WTC11 (cell line): ENCODE measurements at places on chromosomes 7 and 10. TPM values are rescaled to one million over a fixed set of nuclear protein-coding genes. Genes with fewer than 3 reads are reported as not detected.

DNA sequence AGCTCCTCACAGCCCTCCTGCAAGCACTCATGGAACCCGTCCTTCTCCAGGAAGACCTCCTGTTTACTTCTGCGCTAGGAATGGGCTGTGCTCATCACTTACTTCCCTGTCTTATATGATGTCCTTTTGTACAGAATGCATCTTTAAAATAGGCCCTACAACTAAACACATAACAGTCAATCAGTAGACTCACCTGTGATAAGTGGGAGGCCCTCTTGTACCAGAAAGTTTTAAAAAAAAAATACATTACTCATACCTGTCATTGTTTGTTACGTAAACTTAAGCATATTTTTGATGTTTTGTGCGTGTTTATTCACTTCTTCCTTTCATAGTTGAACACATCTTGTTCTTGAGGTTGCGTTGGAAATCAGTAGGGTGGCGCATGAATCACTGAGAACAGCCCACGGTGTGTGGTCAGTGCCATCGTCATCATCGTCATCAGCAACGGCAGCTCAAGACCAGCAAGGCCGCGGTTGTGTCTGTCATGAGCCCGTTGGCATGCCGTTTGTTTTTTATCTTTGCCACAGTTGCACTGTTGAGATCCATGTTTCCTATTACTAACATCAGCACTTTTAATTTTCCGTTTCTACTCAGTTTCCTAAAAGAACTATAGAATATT is 232.8 kb downstream of the MGMT start:
- peaks cover 15% of the 10 kb centered on the region for H3K4me1 ChIP-seq
- no peaks in the 10 kb centered on the region for H3K27me3 ChIP-seq
- no peaks in the 10 kb centered on the region for H3K36me3 ChIP-seq
- H3K27ac ChIP-seq, result no peak overlapping the region
- no peak for DNase-seq

- DNase-seq, result no peak
- H3K27ac ChIP-seq, result no peak overlapping the region
- peaks cover 35% of the 10 kb centered on the region for H3K36me3 ChIP-seq
- peaks cover 9% of the 10 kb centered on the region for H3K4me1 ChIP-seq
These were observed 206.6 kb upstream of the BMPER start for GRCh38 chr7:33698692-33699128.

DNA sequence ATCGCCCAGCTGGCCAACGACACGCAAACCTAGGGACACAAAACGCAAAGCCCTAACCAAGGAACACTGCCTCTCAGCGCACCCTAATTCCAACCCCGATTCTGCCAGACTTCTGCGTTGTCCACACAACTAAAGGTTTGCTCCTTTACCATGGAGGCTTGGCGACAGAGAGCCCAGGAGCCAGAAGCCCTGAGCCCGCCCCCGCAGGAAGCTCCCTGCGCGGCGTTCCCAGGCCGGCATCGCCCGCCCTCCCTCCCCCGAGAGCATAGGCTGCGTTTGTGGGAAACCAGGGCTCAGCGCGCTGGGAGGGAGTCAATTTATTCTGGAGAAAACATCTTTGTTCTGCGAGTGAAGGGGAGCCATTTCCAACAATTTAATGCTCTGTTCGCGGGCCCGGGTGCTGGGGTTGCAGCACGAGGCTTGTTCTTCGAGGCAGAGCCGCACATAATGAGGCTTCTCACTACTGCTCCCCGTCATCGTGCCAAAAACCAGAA is 103.9 kb downstream of the GRID1 start:
- no peaks in the 10 kb centered on the region for H3K36me3 ChIP-seq
- H3K4me3 ChIP-seq, result no peak overlapping the region
- H3K4me1 ChIP-seq, result peaks cover 20% of the 10 kb centered on the region
- no peak overlapping the region for H3K27ac ChIP-seq
- peaks cover 4% of the 10 kb centered on the region; the same call in 1 of the 2 replicates for H3K27me3 ChIP-seq

DNA sequence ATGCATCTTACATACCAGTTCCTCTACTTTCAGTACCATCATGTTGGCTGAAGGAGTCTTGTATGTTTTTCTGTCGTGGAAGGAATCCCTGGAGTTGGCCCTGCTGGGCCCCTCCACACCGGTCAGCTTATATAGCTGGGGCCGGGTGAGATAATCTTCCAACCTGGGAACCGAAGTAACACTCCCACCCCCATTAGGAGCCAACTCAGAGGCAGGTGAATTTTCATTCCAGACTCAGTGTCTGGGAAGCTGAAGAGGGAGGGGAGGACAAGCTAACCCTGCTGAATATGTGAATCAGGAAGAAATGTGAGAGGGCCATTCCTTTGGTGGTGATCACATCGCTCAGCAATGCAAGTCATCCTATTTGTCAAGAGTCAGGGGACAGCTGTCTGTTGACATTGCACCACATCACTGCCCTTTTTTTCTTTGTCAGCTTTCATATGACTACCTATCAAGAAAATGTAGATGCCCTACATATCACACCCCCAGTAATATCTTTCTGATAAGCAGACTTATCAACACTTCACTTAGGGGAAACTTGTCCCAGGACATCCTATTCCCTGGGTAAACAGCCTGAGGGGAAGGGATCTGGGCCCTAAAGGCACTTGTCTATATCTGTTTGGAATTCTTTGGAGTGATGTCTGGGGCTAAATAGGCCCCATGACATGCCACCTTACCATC is at the start of gene ANKRD1:
Gene ANKRD1 (minus strand): TSS at position 102 of the 681 bp plus-strand sequence. CDS start 60 bp downstream, at position 42.
- no peak within 1 kb of the TSS for H3K27ac ChIP-seq
- H3K27me3 ChIP-seq, result peaks cover 100% of the 10 kb centered on the region
- no peak within 1 kb of the TSS for H3K4me3 ChIP-seq
- H3K36me3 ChIP-seq, result no peaks in the 10 kb centered on the region
- DNase-seq, result no peak

- no peak for DNase-seq
- no peak overlapping the region for H3K4me3 ChIP-seq
- no peak overlapping the region for H3K27ac ChIP-seq
- no peaks in the 10 kb centered on the region for H3K27me3 ChIP-seq
- H3K4me1 ChIP-seq, result no peaks in the 10 kb centered on the region
These were observed 665.4 kb upstream of the PHF14 start for GRCh38 chr7:10308276-10308675.

DNA sequence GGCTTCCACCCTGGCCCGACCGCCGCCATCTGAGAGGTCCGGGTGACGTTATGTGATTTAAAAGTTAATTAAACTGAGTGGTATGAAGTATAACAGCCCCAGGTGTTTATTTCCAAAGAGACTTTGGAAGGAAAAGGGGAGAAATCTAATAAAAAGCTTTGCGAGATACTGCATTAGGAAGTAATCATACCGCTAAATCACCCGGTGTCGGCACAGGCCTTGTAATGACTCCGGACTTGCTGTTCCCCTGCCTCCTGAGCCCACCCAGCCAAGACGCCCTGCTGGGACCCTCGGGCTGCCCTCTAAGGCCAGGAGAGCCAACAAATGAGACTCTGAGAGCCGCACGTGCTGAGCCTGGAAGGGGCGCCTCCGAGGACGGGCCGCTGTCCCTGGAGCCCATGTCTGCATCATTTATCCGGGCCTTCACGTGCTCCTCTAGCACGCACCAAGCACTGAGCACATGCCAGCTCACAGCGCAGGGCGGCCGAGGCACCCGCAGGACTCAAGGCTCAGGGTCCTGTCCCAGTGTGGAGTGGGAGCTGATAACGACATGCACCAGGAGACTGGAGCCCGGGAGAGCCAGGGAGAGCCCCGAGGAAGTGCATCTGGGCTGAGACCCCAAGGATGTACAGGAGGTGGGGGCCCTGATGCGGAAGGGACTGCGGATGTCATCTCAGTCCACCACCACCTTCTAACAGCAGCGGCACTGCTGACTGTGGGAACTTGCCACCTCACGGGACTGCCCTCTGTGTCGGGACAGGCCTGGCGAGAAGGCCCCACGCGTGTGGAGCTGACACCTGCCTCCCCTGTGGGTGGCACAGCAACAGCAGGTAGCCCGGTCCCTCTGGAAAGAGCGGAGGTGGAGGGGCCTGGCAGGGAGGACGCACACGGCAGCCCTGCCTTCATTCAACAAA is 182.7 kb downstream of the ELFN1 start:
- H3K27ac ChIP-seq, result peak overlapping the region; percentile 63; the same call in 1 of the 2 replicates
- H3K36me3 ChIP-seq, result no peaks in the 10 kb centered on the region
- no peak overlapping the region for H3K4me3 ChIP-seq
- H3K4me1 ChIP-seq, result no peaks in the 10 kb centered on the region
- no peaks in the 10 kb centered on the region for H3K27me3 ChIP-seq

GRCh38 chr10:119477444-119477843 is 65.1 kb downstream of the RGS10 start:
- H3K36me3 ChIP-seq, result no peaks in the 10 kb centered on the region
- H3K27me3 ChIP-seq, result peaks cover 90% of the 10 kb centered on the region

DNA sequence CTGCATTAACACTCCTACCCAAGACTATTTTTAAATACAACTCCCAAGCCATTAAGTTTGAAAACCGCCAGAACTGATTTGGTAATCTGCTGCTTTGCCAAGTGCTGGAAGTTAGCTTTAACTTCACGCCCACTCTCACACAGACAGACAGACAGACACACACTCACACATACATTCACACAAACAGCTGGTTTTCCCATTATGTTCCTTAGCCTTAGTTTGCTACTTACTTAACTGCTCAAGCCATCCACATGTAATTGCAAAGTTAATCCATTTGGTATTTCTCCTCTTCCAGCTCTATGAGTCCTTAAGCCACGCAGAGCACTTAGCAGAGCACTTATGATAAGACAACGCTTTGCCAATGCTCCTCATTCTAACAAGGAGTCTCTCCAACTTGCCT is 8.3 kb downstream of the COBL start:
- H3K27me3 ChIP-seq, result no peaks in the 10 kb centered on the region
- H3K4me3 ChIP-seq, result no peak overlapping the region
- DNase-seq, result no peak
- H3K27ac ChIP-seq, result peak overlapping the region; percentile 57
- H3K4me1 ChIP-seq, result peaks cover 70% of the 10 kb centered on the region

DNA sequence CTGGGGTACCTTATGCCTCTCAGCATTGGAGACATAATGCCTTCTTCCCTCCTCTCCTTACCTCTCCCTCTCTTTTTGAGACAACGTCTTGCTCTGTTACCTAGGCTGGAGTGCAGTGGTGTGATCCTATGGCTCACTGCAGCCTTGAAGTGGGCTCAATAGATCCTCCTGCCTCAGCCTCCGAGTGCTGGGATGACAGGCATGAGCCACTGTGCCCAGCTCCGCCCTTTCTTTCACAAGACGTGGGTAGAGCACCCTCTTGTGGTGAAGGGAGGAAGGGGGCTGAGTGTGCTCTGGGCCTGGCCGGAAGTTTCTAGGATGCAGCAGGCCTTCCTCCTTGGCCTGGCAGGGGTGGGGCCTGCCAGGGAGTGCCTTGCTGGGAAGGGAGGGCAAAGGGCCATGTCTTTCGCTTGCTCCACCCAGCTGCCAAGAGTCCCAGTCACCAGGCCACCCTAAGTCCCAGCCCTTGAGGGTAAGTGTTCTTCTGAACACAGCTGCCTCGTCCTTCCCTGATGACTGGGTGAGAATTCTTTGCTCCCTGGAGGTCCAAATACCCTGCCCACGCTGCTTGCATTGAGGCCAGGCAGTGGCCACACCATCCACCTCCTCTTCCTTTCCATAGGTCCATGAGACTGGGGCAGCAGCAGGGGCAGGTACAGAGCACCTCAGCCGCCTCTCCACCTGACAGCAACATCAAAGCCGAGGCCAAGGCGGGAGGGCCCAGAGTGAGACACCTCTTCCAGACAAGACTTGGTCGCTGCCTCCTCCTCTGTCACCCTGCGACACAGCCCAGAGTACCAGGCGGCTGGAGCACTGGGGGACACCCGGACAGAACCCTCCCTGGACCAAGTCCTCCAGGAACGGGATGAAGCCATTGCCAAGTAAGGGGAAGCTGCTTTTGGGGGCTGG is 3.7 kb downstream of the ABHD11 start:
- H3K4me1 ChIP-seq, result peaks cover 12% of the 10 kb centered on the region
- H3K27me3 ChIP-seq, result peaks cover 7% of the 10 kb centered on the region
- DNase-seq, result peak; percentile 89
- H3K4me3 ChIP-seq, result no peak overlapping the region

GRCh38 chr10:7410301-7410861 is 453 bp downstream of the SFMBT2 start:
- peaks cover 83% of the 10 kb centered on the region for H3K27me3 ChIP-seq
- DNase-seq, result peak; percentile 47
- peaks cover 28% of the 10 kb centered on the region for H3K4me1 ChIP-seq
- H3K4me3 ChIP-seq, result peak overlapping the region; percentile 92

DNA sequence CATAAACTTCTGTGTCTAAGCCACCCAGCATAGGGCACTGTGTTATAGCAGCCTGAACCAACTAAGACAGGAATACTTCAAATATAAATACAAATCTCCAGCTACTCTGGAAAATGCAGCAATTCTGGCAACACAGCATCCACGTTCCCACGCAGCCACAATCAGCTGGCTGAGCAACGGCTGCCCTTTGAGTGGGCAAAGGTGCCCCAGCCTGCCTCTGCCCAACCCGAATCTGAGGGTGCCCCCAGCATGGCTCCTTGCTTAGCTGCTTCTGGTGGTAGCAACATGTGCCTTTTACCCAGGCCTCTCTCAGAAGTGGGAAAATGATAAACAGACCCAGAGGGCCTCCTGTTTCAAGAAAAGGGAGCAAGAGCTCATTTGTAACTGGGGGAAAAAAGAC is 12.0 kb downstream of the DRGX start:
- H3K4me1 ChIP-seq, result no peaks in the 10 kb centered on the region
- H3K36me3 ChIP-seq, result no peaks in the 10 kb centered on the region
- H3K4me3 ChIP-seq, result no peak overlapping the region
- H3K27me3 ChIP-seq, result no peaks in the 10 kb centered on the region; the same call in 1 of the 2 replicates
- no peak for DNase-seq

- H3K36me3 ChIP-seq, result no peaks in the 10 kb centered on the region
- H3K27me3 ChIP-seq, result peaks cover 85% of the 10 kb centered on the region
- peak overlapping the region; percentile 79 for H3K4me3 ChIP-seq
- H3K27ac ChIP-seq, result no peak overlapping the region
- peaks cover 22% of the 10 kb centered on the region for H3K4me1 ChIP-seq
- DNase-seq, result peak; percentile 36
These were observed 1.5 kb upstream of the NRP1 start for GRCh38 chr10:33335801-33336581.

GRCh38 chr7:5699467-5700384 is 81.7 kb downstream of the RNF216 start:
- no peak overlapping the region for H3K4me3 ChIP-seq
- no peaks in the 10 kb centered on the region for H3K27me3 ChIP-seq
- H3K27ac ChIP-seq, result peak overlapping the region; percentile 66
- H3K36me3 ChIP-seq, result peaks cover 5% of the 10 kb centered on the region; the same call in 1 of the 2 replicates
- H3K4me1 ChIP-seq, result peaks cover 6% of the 10 kb centered on the region

DNA sequence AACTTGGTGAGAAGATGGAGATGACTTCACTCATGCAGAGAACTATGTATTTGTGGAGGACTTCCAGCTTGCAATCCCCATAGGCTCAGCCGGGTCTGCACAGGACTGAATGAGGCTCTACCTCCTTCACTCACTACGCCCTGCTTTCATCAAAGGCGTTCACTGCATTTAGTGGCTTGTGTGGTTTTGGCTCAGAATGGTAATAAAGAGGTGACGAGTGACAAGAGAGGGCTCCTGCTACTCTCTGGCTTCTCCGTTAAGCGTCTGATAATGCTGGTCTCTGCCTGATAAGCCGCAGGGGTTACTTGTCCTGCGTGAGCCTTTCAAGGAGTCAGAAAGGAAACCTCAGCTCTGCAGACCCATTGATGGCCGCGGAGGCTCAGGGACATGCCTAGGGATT is 343.4 kb downstream of the PRPF18 start:
- H3K4me1 ChIP-seq, result peaks cover 11% of the 10 kb centered on the region
- no peak overlapping the region for H3K4me3 ChIP-seq
- DNase-seq, result no peak
- H3K36me3 ChIP-seq, result peaks cover 2% of the 10 kb centered on the region; the same call in 1 of the 2 replicates

- peaks cover 20% of the 10 kb centered on the region for H3K4me1 ChIP-seq
- peak overlapping the region; percentile 84 for H3K27ac ChIP-seq
- peak overlapping the region; percentile 94 for H3K4me3 ChIP-seq
- no peak for DNase-seq
These were observed 455 bp downstream of the CUL2 start for GRCh38 chr10:35089611-35090161.

- H3K4me3 ChIP-seq, result no peak overlapping the region
- no peak for DNase-seq
- H3K4me1 ChIP-seq, result 0 out of 2 replicates have a peak, but pooled peaks cover 2% of the 10 kb centered on the region
These were observed 47.6 kb downstream of the ASB13 start for GRCh38 chr10:5618829-5619228.

CFAP58 gene
- 0.92 to 1.1 TPM (median 1.0 TPM) in 3 replicates for total RNA-seq

AGR2 gene
- 0.32 to 1.6 TPM (median 1.4 TPM) in 3 replicates for total RNA-seq
